ENCODE measurements at places on chromosomes 3 and 15. TPM values are rescaled to one million over a fixed set of nuclear protein-coding genes. Genes with fewer than 3 reads are reported as not detected.

- DNase-seq: no peak
Observed at GRCh38 chr15:64667736-64668161, 107.6 kb downstream of the RBPMS2 start.

DNA sequence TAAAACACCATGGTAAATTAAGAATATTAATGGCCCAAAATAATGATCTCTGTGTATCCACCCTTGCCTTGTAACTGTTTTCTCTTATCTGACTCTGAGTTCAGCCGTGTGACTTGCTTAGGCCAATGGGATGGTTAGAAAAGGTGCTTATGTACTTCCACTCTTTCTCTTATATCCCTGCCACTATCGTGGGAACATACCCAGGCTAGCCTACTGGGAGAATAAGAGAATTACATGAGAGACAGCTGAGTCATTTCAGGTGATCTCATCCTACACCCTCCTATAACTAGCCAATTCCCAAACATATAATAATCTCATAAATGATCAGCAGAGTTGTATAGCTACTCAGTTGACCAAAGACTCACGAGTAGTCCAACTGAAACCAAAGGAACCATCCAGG, 98.3 kb upstream of the ABI3BP start:
- no peak for DNase-seq

- DNase-seq: no peak
Observed at GRCh38 chr15:46091860-46092450, 457.1 kb downstream of the SQOR start.

FBLN2 gene
- 69.7 TPM for total RNA-seq

DNA sequence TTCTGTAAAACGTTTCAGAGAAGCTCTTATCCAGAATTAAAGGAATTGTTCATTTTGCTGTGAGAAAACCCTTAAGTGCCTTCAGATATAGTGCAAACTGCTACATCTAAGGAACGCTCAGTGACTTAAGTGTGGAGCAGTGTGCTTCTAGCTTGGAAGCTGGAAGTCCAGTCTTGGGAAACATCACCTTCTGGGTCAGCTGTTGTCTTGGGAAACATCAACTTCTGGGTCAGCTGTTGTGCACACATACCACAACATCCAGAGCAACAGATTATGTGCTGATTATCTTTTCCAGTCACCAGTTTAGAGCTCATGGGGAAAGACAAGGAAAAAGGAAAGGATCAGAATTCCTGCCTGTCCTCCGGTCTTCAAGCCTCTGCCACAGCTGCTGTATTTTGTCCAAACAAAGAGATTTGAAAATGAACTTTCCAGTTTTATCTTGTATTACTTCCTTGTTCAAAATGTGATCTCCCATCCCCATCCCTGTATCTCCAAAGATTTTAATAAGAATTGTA, 713.6 kb downstream of the NSUN3 start:
- no peak for DNase-seq

- DNase-seq: no peak
Observed at GRCh38 chr15:76258460-76258859, 52.8 kb downstream of the ETFA start.

CHRM5 gene
- total RNA-seq: not detected

KIF23 gene
- total RNA-seq: 0.70 TPM

DNA sequence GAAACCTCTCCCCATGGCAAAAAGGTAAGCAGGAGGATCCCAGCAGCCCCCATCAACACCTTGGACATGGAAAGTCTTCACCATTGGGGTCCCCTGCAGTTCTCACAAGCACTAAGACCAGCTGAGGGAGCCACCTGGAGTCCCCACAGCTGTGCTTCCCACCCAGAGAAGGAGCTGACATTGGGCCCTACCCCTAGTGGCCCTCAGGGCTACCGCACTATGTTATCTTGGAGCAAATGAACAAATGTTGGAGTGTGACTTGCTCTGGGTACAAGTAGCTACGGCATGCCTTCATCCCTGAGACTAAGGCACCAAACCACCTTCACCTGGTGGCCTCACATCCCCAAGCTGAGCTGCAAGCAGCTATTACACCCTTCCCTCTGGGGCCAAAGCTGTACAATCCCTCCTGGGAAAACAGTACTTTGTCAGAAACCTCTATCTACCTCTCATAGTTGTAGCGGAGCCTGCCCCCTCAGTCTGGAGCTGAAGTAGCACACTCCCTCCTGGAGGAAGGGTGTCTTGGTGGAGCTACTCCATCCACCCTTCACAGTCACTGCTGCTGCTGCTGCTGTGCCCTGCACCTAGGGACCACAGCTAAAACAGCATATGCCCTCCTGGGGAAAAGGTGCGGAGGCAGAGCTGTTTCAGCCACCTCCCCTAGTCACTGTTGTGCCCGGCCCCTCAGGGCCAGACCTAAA, 42.7 kb downstream of the SERP1 start:
- no peak for DNase-seq

CD200 gene
- total RNA-seq: 0.91 TPM

DNA sequence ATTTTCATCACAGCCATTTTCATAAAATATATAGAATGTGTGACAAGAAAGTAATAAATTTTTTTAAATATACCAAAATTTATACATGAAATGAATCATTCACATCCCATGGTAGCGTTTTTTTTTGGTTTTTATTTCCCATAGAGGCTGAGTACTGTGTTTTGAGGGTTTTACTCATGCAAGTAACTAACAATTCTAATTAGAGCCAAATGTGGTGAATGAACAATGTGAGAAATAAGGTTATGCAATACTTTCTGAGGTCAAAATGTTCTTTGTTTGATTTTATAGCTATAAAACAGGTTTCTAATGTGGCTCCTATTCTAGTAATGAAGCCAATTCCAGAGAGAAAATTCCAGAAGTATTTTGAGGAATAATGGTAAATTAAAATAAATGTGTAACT, 386.8 kb downstream of the TBC1D5 start:
- DNase-seq: no peak

GRCh38 chr3:112505907-112506306, 6.6 kb upstream of the BTLA start:
- DNase-seq: no peak

GRCh38 chr3:61742006-61742405, 180.6 kb downstream of the PTPRG start:
- DNase-seq: no peak

- no peak for DNase-seq
Observed at GRCh38 chr15:37764733-37765191, 169.7 kb upstream of the TMCO5A start.

- no peak for DNase-seq
Observed at GRCh38 chr3:150975992-150976368, 3.5 kb upstream of the CLRN1 start.

GRCh38 chr3:15755181-15755580, 42.6 kb downstream of the ANKRD28 start:
- DNase-seq: no peak

- no peak for DNase-seq
Observed at GRCh38 chr3:149095487-149095886, 9.2 kb upstream of the HLTF start.

GRCh38 chr3:170344971-170345370, 12.5 kb upstream of the SKIL start:
- DNase-seq: no peak

DNA sequence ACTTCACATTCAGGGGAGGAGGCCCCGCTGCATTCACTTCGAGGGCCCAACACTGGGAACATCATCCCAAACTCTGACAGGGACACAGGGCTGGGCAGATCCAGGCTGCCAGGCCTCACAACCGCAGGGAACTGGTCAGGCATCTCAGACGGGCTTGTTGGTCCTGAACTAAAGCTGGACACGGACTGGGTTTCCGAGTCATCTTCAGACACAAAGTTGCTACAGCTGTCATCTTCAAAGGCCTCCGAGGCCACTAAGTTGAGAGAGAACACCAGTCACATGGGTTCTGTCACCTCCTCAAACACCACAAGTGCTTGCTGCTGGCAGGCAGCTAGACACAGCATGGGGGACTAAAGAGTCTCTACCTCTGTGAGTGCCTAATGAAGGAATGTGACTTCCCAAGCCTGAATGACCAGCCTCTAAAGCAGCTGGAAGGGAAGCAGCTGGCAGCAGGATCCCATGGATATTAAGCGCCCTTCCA, 50.9 kb downstream of the CAPN7 start:
- DNase-seq: no peak

DNA sequence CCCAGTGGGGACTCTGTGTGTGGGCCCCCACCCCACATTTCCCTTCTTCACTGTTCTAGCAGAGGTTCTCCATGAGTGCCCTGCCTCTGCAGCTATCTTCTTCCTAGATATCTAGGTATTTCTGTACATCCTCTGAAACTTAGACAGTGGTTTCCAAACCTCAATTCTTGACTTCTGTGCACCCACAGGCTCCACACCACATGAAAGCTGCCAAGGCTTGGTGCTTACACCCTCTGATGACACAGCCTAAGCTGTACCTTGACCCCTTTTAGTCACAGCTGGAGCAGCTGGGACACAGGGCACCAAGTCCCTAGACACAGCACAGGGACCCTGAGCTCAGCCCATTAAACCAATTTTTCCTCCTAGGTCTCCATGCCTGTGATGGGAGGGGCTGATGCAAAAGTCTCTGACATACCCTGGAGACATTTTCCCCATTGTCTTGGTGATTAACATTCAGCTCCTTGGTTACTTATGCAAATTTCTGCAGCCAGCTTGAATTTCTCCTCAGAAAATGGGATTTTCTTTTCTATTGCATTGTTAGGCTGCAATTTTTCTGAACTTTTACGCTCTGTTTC, 304.5 kb downstream of the OTOL1 start:
- DNase-seq: no peak

DNA sequence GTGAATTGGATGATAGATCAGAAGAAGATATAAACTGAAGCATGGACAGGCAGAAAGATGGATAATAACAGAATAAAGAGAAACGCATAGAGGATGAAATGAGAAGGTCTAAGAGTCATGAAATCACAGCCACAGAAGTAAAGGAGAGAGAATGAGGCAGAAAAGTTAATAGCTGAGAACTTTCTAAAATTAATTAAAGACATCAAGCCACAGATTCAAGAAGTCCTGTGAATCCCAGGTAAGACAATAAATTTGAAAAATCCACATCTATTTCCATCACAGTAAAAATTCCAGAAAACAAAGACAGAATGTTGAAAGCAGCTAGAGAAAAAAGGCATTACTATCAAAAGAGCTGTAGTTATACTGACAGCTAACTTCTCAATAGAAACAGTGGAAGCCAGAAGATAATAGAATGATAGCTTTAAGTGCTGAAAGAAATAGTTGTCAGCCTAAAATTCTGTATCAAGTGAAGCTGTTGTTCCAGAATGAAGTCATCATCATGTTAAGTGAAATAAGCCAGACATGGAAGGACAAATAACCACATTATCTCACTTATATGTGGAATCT, 12.0 kb downstream of the ACVR2B start:
- DNase-seq: no peak

GRCh38 chr3:127289706-127290575, 2.1 kb upstream of the PRR20G start:
- DNase-seq: no peak

DNA sequence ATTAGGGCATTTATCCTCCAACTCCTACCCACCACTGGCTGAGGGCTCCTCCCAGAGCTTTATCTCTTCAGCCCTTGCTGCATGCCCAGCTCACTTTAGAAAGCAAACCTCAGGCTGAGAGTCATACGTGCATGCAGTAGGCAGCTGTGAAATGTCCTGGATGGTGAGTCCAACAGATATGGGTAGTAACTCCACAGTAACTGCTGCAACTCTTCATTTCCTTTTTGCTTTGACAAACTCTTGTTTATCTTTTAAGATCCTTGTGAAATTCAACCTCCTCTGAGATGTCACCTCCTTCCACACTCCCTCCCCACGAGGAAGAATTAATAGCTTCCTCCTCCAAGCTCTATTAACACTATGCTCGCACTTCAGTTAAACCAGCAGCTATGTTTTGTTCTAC, 35.9 kb upstream of the CTNNB1 start:
- no peak for DNase-seq

GRCh38 chr3:87073496-87074145, 82.7 kb upstream of the VGLL3 start:
- no peak for DNase-seq

AHSG gene
- total RNA-seq: not detected

FBXW12 gene
- not detected for total RNA-seq

LTK gene
- 1.1 TPM for total RNA-seq

DNA sequence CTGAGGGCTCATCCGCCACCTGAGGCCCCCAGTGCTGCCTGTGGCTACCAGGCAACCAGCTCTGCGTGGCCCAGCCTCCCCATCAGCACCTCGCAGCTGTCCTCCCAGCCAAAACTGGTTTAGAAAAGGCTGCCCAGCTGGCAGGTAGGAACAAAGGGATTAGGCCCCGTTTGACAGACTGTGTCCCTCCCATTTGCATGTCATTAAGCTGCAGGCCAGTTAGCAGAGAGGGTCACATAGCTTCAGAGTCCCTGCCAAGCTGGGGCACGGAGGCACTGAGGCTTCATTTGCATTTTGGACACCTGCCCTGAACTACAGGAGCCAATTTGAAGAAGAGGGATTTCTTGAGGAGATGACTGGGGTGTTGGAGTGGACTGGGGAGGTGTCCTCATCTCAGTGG, 177.9 kb downstream of the TLE3 start:
- DNase-seq: no peak

EFCC1 gene
- 2.4 TPM for total RNA-seq

DNA sequence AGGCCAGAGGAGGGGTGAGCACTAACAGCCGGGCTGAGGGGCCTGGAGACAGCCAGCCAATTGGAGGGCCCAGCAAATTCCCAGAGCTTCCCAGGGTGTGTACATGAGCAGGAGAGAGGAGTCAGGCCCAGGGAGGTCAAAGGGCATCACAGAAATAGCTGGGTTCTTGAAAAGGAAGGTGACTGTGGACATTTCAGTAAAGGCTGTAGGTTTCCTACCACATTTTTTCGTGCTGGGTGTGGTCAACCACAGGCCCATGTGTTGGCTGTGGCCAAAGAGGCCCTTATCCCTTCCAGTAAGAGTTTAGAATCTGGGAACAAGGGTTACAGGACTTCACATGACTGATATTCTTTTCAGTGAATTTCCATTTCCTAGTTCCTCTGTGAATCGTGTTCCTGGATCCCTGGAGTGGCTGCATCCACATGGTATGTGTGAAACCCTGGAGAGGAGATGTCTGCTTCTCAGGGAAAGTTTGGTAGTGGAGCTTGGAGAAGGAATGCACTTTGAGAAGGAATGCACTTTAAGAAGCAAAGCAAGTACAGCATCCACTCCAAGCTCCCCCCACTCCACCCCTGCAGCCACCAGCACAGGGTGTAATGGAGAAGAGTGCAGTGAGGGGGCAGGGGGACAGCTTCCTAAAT, 73.2 kb upstream of the HEG1 start:
- no peak for DNase-seq

GRCh38 chr3:54188176-54188791, 65.9 kb downstream of the CACNA2D3 start:
- DNase-seq: no peak
